ENCODE measurements at places on chromosomes 12 and 14.
A peak's percentile ranks its signal among the peaks of the same experiment; 100 is the strongest.

DNA sequence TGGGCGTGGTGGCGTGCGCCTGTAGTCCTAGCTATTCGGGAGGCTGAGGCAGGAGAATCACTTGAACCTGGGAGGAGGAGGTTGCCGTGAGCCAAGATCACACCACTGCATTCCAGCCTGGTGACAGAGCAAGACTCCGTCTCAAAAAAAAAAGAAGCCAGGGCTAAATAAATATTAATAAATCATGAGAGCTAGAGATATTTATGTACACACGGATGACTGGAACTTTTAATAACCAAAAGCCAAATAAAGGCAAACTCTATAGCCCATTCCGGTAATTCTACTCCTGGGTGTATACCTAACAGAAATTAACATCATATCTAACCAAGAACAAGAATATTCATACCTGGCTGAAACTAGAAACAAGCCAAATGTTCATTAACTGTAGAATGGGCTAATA is 7.7 kb upstream of the TRAFD1 start:
- no peak for DNase-seq

DNA sequence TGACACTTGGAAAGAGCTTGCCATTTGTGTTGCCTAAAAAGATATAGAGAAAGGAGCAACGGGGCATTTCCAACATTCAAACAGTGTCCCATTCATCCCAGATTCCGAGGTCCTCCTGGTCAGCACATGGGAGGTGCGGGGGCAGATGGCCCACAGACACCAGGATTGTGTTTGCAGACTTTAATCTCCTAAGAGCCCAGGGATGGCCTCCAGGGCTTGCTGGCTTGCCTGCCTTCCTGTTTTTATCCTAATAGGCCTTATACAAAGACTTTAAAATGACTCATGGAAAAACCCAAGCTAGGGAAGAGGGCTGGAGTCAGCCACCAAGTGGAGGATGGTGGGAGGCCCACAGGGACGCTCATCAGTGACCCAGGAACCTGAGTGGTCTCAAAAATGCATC is 21.5 kb upstream of the FAM181A start:
- no peak for DNase-seq

DNA sequence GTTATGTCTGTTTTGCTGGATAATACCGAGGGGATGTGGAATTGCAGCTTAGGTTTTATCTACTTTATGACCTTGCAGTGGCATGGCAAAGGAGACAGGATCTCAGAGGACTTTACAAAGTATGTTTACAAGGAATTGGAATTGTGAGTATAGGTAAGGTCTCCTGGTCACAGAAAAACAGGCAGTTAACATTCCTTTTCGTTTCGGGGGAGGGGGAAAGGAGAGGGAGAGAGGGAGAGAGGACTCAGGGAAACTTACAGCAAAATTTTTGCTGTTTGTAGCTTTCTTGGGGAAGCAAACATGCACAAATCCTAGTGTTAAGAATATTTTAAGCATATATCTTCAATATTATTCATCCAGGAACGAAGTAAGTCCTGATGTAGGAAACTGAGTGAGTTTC is 590.5 kb upstream of the LRFN5 start:
- no peak for DNase-seq

GRCh38 chr14:73663548-73664212 is 18.9 kb downstream of the DNAL1 start:
- DNase-seq = no peak

DNA sequence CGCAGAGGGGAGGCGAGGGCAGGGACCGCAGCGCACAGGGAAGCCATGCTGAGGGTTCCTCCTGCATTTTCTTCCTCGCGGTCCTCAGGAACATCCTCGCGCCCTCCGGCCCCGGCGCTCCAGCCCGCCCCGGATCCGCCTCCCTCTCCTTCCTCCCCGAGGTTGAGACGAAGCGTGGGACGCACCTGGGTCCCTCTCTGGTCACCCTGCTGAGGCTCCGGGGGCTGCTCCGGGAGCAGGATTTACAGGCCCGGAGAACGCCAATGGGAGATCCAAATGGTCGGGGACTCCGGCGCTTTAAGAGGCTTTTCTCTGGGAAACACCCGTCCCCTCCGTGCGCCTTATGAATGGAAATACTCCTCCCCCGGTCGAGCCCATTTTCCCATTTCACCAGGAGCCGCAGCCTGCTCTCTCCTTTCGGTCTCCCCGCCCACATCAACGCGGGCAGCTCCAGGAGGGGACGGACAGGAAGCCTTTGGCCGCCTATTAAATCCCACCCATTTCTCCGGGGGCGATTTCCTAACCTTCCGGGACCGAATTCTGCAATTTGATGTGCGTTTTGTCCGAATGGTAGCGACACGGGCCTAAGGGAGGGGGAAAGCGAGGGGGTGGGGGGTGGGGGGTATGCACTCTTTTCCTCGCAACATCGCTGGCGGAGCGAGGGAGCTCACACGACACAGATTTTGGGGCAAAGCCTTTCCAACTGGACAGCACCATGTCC is at the start of gene UNC79:
UNC79 (plus strand) TSS at position 625 of the 721 bp plus-strand sequence; CDS start at position 716, 91 bp downstream.
- peak; percentile 54 for DNase-seq

DNA sequence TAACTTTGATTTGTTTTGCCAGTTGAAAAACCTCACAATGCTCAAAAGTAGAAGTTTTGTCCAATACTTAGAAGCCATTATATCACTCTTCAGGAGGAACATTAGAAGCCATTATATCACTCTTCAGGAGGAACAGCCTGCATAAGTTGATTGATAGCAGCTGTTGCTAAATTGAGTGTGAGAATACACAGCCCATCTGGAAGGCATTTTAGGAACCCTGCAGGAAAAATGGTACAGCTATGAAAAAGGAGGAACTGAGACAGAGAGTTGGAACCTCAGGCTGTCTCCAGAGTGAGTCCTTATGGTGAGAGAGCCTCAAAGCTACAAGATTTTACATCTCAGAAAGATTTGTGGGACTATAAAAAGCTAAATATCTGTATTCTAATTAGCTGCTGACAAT is 207.0 kb downstream of the MYRFL start:
- no peak for DNase-seq

GRCh38 chr12:49635656-49636055 is 12.3 kb downstream of the PRPF40B start:
- no peak for DNase-seq

GRCh38 chr14:62528296-62528695 is 517.0 kb downstream of the KCNH5 start:
- no peak for DNase-seq

- no peak for DNase-seq
These were observed 19.7 kb upstream of the MON2 start for GRCh38 chr12:62446754-62447452.

DNA sequence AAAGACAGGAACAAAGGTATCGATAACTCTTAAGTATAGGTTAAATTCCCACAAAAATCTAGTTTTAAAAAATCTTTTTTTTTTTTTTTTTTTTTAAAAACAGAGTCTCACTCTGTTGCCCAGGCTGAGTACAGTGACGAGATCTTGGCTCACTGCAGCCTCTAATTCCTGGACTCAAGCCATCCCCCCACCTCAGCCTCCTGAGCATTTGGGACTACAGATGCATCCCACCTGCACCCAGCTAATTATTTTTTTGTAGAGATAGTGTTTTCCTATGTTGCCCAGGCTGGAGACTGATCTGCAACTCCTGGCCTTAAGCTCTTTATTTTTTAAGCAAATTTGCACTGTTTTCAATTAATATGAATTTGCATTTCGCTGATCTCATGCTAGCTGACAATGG is 9.8 kb downstream of the PSEN1 start:
- no peak for DNase-seq

GRCh38 chr12:39632670-39633069 is 13.1 kb upstream of the ABCD2 start:
- DNase-seq = no peak

DNA sequence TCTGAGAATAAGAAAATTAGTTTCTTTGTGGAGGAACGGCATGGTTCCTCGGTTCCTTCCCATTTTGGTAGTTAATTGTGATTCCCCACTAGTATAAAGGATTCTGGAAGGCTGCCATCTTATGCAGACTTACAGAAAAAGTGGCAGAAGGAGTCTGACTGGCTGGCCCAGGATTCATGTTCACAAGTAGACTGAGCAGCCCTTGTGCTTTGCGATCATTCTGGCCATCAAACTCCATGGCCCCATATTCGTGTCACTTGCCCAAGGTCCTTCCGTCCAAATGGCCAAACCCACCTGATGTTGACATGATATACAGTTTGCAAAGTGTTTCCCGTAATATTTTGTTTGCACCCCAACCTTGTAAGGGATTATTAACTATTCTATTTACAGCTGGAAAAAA is 297.2 kb upstream of the AMIGO2 start:
- DNase-seq = no peak

DNA sequence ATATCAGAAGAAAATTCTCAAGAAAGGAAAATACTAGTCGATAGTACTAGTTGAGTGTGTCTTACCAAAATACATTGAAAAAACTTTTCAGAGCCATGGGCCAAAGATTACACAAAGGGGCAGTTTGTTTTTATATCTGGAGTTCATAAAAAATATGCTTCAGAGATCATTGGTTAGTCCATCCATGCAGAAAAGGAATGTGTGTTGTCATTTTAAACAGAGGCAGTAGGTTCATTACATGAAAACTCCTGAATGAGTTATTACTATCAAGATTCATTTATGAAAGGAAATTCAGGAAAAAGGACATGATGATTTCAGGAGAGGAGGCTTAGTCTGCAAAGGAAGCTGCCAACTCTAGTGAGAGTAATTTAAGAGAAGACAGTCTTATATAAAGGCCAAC is 354.8 kb downstream of the AEBP2 start:
- DNase-seq = no peak

GRCh38 chr12:6790496-6791150 is 1.3 kb downstream of the CD4 start:
- DNase-seq = no peak

GRCh38 chr14:106605548-106606448 is 1079.4 kb downstream of the TMEM121 start:
- no peak for DNase-seq

GRCh38 chr12:131101006-131101405 is 147.3 kb downstream of the ADGRD1 start:
- no peak for DNase-seq

- no peak for DNase-seq
These were observed 6.9 kb upstream of the TCL1B start for GRCh38 chr14:95679148-95679815.

DNA sequence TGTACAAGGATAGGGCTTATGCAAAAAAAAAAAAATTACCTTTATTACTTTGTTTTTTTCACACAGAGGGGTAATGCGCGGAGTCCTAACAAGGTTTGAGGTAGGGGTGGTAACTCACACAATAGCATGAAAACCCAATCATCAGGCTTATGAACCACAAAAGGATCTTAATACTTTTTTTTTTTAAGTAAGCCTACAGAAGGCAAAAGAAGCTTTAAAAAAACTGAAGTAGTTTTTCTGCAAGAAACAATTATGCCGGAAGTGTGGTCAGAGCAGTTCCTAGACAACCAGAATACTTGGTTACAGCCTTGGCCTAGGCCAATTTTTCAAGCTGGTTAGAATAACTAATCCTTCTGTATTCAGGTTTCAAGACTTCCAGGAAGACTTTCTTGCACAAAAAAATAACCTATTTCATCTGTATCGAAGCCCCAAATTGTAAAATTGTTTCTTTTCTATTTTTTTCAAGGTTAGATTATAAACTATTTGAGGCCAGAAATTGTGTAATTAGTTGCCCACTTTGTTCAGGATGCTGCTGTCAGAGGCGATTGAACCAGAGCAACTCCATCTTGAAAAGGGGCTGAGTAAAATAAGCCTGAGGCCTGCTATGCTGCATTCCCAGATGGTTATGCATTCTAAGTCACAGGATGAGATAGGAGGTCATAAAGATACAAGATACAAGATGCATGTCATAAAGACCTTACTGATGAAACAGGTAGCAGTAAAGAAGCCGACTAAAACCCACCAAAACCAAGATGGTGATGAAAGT is 1.8 kb upstream of the GNS start:
- DNase-seq = no peak

DNA sequence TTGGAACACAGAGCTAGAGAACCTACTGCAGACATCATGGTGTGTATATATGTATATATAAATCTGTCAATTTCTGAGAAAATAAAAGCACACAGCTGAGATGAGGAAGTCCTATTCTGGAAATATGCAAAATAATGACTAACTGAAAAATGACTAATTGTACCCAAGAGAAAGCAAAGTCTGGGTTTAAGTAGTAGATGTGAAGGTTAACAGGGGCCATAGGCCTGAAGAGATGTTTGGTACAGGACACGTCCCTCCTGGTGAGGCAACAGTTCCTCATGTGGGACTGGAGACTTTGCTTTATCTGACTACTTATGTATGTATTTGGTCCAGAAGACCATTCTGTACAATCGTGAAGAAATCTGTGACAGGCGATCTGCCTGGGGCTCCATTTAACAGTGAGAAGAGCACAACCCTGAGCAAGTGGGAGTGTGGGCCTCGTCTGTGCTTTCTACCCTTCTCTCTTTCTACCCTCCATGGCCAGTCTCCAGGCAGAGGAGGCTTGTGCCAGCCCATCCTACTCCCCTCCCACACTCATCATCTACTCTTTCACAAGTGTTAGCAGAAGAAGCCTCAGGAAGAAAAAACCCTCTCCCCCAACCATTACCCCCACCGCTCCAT is 67.5 kb downstream of the SLC41A2 start:
- DNase-seq = no peak

GRCh38 chr14:51884086-51884927 is 23.9 kb downstream of the GNG2 start:
- DNase-seq = peak; percentile 41

Measured in pons (tissue), 1 donor.